T-helper 2 cell treated with Interferon-gamma antibody and Interleukin-4, amounts not matched to agents 5 μg/mL and 100 μg/mL, for 36 hours (primary cell): ENCODE measurements at places on chromosomes 5 and 9.

- DNase-seq, result no peak
Observed at GRCh38 chr5:88555674-88556073, 287.0 kb upstream of the TMEM161B start.

DNA sequence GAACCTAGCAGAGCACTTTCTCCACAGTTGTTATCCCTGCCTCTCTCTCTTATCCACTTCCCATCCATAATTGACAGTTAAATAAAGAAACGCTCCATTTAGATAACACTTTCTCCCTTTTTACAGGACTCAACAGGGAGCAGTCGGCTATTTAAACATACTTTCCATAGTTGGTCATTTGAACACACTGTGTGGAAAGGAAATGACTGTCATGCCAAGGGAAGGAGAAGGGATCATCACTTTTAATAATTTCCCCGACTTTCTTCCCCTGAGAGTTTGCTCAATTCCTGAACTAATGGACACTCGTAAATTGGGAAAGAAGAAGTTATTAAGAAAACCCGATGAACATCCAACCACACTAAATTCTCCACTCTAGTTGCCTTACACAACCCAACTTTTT is 400.8 kb upstream of the PTGER4 start:
- no peak for DNase-seq

GRCh38 chr9:130112538-130113151 is 58.9 kb downstream of the GPR107 start:
- peak; percentile 14 for DNase-seq

- DNase-seq, result no peak
Observed at GRCh38 chr9:60545878-60546385, 368.3 kb upstream of the SPATA31A5 start.

DNA sequence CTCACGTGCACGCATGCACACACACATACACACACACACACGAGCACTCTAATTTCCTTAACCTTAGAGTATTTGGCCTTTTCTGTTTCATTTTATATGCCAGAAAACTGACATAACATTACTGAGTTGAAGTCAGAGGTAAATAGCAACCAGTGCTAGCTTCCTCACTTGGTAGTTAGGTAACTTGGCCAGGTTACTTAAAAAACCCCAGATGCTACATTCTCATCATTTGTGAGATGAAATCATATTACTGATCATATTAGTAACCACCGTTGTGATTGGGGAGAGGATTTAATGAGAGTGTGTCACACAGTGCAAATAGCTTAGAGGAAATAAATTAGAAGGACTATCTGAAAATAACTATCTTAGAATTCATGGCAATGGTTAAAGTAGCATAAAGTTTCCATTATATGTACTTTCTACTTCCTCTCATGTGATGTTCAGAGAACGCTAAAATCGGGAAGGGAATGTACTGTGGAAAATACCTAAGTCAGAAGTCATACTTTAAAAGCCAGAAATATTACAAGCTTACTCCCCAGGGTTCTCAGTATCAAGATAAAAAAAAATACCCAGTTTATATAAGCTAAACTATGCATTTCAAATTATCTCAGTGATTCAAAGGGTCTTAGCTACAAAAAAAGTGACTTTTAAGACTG is 120.5 kb downstream of the TUSC1 start:
- DNase-seq, result no peak

DNA sequence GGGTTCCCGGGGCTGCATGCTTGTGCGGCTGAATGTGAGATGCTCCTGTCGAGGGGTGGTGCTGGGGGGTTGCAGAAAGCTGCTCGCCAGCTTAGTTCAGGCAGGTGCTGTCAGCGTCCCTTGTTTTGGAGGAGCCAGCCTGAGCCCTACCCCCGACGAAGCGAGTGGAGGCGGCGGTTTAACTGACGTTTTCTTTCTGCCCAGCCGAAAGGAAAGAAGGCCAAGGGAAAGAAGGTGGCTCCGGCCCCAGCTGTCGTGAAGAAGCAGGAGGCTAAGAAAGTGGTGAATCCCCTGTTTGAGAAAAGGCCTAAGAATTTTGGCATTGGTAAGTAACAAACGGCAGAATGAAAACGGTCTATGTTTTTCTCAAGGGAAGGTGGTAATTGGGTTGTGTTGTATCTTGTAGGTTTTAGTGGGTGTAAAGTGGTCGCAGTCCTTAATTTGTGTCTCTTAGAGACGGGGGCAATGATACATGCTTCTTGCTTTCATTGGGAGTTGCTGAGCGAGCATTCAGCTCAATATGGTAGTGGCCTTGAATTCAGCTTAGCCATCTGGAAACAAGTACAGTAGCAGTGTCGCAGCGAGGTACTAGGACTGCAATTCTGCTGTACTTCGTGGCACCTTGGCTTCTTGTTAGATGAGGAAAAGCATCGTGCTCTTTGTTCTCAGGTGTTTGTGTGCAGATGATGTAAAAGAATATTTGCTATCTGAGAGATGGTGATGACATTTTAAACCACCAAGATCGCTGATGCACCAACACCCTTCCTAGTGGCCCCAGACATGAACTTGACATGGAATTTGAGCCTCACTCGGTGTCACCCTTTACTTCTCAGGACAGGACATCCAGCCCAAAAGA is 928 bp downstream of the RPL7A start:
- DNase-seq, result no peak

DNA sequence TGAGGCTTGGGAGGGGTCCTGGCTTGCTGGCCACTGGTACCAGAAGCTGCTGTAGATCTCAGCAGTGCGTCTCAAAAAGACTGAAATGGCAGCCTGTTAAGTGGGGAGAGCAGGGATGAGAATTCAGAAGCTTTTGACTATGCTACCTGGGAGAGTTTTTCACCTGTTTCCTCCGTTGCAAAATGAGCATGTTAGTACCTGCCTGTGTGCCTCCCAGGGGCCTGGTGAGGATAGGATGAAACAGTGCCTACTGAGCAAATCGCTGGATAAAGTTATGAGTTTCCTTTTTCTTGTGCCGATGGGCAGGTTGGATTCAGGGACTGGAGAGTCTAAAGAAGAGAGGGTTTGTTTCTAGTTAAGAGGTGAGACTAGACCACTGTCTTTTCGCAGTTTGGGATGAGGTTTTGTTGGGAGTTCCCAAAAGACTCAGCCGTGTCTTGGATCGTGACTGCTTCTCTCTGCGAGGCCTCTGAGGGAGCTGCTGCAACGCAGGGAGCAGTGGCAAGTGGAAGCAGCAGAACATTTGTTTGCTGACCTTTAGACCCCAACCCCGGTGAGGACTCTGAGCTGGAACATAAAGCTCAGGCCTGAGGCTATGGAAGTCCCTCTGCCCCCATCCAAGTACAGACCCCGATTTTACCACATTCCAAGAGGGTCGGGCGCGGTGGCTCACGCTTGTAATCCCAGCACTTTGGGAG is 1.4 kb downstream of the RALGPS1 start:
- DNase-seq, result no peak

DNA sequence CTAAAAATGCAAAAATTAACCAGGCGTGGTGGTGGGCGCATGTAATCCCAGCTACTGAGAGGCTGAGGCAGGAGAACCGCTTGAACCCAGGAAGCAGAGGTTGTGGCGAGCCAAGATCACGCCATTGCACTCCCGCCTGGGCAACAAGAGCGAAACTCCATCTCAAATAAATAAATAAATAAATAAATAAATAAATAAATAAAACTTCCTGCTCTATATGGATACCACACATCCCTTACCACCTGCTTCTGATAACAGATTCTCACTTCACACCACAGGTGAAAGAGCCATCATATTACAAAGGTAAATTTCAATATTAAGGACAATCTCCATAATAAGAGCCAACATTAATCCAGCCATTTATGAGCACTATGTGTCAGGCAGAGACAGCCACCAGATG is 9.4 kb upstream of the PWWP2A start:
- no peak for DNase-seq

DNA sequence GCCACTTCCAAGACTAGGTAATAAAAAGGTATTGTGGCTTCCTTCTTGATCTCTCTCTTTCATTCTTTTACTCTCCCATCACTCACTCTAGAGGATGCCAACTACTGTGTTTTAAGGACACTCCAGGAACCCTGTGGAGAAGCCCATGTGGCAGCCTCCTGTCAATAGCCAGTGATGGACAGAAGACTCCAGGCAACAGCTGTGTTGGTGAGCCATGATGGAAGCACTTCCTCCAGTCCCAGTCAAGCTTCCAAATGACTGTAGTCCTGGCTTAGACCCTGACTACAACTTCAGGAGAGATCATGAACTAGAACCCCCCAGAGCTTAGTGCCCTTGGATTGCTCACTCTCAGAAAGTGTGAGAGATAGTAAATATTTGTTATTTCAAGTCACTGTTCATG is 123.9 kb downstream of the PPP2R2B start:
- no peak for DNase-seq

GRCh38 chr9:34493972-34494535 is 28.7 kb downstream of the ENHO start:
- DNase-seq, result peak; percentile 22

DNA sequence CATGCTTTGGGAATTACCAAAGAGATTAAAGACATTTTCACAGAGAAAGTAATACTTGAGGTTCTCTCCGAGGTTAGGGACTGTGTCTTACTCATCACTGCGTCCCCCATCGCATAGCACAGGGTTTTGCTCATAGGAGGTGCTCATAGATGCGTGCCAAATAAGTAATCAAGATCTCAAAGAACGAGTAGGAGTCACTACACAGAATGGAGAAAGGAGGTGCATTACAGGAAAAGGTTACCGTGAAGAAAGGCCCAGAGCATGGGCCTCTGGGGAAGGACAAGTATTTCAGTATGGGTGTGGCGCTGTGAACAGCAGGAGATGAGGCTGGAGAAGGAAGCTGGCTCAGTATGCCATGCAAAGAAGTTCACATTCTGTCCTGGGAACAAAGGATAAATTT is 182.4 kb downstream of the ACTL7B start:
- DNase-seq, result no peak

DNA sequence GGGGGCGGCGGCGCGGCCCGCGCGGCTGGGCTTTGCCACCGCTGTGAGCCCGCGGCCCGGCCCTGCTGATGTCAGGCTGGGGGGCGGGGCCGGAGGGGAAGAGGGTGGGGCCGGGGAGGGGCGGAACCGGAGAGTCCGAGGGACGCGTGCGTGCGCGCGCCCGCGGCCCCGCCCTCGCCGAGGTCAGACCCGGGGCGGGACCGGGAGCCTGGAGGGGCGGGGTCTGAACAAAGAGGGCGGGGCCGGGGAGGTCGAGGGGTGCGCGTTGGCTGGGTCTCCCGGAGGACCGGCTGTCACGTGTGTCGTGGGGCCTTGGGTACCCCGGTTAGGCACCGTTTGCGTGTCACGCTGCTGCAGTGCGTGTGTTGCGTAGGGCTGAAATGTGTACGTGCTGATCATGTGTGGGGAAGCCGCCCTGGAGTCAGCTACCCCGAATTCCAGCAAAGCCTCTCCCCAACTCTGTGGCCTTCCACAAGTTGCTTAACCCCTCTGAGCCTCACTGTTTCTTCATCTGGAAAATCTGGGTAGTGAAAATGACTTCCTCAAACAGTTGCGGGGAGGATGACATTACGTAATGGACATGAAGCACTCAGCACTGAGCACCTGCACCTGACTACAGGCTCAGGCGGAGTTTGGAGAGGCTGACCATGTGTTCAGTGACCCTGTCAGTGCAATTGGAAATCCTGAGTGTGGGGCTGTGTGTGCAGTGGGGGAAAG is at the start of gene RALGDS:
Gene RALGDS, minus strand, starts transcription at position 43 of the 717 bp plus-strand sequence. CDS start 86 bp downstream, outside the sequence.
- DNase-seq, result peak; percentile 83

- DNase-seq, result no peak
Observed at GRCh38 chr5:149216496-149216895, 55.2 kb upstream of the AFAP1L1 start.

DNA sequence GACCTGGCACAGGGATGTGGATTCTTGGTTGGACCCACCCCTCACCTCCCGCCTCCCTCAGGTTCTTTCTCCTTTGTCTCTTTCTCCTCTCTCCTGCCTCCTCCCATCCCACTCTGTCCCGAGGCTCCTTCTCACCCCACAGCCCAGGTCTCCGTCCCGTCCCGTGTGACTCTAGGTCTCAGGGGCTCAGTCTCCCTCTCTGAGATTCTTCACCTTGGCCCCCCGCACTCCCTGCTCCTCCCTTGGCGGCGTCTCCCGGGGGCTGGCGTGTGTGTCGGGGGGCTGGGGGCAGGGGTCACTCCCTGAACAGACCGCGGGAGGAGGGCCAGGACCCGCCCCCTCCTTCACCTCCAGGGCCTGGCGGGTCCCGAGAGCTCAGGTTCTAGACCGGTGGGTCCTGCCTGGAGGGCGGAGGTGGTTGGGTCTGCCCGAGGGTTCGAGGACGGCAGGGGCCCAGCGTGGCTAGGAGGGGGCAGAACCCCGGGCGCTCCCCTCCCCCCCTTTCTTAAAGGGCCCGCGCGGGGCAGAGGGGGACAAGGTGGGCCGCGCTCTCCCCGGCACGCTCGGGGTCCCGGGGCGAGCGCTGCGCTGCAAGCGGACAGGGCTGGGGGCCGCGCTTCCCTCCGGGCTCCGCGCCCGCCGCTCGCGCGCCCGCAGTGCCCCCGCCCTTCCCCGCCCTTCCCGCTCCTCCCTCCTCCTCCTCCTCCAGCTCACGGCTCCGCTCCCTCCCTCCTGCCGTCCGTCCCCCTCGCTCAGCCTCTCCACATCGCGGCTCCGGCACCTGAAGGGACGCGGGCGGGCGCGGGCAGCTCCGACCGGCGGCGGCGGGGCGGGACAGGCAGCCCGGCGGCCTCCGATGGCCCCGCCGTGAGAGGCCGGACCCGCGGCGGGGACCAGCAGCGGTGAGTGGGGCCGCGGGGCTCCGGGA is at the start of gene PSD2:
Gene PSD2, plus strand, starts transcription at position 735 of the 928 bp plus-strand sequence. CDS start 13,633 bp downstream, outside the sequence.
- no peak for DNase-seq

DNA sequence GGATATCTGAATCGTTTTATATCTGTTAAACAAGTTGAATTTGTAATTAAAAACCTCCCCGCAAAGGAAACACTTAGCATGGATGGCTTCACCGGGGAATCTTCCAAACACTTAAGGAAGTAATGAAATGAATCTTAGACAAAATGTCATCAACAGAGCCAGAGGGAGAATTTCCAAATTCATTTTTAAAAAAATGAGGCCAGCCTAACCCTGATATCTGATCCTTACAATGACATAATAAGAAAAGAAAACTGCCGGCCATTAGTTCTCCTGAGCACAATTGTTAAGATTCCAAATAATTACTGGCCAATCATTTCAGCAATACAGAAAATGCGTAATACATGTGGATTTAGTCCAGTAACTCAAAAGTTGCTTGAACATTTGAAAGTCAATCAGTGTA is 6.1 kb upstream of the KIF12 start:
- no peak for DNase-seq

- DNase-seq, result no peak
Observed at GRCh38 chr9:127806871-127807270, 4.2 kb downstream of the FPGS start.

- no peak for DNase-seq
Observed at GRCh38 chr5:159104051-159104651, 4.4 kb upstream of the EBF1 start.

- DNase-seq, result no peak
Observed at GRCh38 chr5:66207800-66208561, 63.9 kb downstream of the SREK1 start.

GRCh38 chr5:113807427-113807991 is 294.0 kb downstream of the YTHDC2 start:
- DNase-seq, result no peak

DNA sequence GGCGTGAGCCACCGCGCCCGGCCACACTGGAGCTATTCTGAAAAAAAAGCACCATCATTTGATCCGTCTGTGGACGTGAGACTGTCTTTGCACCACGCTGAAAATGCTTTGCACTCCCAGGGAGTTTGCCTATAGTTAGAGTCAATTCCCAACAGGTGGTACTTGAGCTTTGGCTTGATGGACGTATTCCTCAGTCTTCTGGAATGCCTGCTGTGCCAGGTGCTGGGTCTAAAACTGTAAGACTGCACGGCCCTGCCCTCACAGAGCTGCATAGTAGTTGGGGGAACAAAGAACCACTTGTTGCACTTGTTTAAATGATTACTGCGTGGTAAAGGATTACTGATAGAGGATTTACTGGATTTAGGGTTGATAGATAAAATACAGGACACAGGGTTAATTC is 3.4 kb upstream of the CCNO start:
- DNase-seq, result no peak
